Activated B cell treated with CpG ODN at 0.5 μM for 24 hours (primary cell): ENCODE measurements at places on chromosomes 5 and 9. TPM values are rescaled to one million over a fixed set of nuclear protein-coding genes. Genes with fewer than 3 reads are reported as not detected.

- DNase-seq = no peak
Measured at GRCh38 chr9:112308588-112308987, 24.8 kb downstream of the PTBP3 start.

- DNase-seq = no peak
Measured at GRCh38 chr9:73667749-73668148, 516.1 kb downstream of the ANXA1 start.

GRCh38 chr9:110808599-110808980 is 140.0 kb downstream of the MUSK start:
- DNase-seq = no peak

DNA sequence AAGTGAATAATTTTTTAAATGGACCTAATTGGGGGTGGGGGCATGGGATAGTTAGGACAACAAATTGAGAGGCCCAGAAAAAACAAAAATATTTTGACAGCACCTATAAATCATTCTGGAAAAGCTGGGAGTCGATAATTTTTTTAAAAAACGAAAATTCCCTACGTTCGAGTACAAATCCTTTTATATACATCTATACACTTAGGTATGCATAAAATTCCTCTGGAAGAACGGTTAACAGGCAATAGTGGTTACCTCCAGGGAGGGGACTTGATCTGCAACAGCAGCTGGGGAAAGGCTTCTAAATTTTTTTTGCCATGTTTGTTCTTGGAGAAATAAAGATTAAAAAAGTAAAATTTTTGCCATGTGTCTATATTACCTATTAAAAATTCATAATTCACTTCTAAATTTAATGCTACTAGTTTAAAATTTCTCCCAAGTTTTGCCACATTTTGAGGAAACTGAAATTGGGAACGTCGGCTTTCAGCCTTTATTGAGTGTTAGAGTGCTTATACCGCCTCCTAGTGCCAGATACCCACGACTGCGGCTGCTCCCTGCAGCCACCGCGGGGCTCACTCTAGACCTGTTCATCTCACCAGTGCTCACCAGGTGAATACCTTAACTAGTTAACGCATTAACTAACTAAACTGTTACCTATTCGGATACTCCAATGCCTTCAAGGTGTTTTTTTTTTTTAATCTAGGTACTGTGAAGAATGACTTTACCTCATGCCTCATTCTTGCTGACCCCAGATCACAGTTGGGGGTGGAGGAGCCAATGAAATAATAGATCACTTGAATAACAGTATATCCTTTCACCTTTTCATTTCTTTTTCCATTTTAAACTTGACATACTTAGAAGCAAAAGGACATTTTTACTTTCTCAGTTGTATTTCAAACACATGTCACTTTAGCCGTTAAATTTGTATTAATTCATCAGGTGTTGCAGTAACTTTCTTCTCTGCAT is 1.8 kb upstream of the BHMT start:
- DNase-seq = no peak

- peak; percentile 15 for DNase-seq
Measured at GRCh38 chr9:125142560-125143376, 560 bp downstream of the SCAI start.

Gene IFNE
- total RNA-seq = not detected in 2 replicates
